ENCODE measurements at places on chromosomes 12 and 14.

DNA sequence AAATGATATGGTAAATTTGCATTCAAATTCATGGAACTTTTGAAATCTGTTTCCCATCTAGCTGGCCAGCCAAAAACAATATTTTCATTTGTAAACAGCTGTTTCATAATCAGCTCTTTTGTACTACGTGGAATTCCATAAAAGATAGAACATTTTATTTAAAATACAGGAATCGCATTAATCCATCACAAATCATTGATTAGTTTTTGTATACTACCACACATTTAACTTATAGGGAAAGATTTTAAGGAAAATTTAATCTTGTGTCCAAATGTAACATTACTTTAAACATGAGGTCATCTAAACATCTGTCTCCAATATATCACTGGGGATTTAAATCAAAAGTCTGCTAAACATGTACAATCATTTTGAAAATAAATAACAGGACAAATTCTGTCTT is 33.5 kb downstream of the SLC25A21 start:
- no peak for DNase-seq

- DNase-seq = no peak
These were observed 59.5 kb downstream of the DHRS2 start for GRCh38 chr14:23695664-23695999.

- no peak for DNase-seq
These were observed 7.0 kb downstream of the TMEM179 start for GRCh38 chr14:104597576-104597975.

DNA sequence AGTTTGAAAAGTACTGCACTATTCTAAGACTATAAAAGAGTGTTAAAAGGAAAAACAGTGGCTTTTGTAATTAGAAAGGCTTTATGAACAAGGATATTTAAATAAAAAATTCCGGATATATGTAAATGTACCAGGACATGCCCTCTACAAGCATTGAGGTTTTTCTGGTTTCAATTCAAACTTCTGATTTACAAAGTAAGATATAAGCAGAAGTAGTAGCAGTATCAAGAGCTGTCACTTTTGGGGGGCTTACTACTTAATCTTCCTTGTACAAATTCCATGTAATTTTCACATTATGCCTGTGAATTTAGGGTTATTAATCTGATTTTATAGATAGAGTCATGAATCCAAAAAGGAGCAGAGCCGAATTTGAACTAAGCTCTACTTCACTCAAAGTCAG is 170.3 kb upstream of the ATP2B1 start:
- DNase-seq = no peak

DNA sequence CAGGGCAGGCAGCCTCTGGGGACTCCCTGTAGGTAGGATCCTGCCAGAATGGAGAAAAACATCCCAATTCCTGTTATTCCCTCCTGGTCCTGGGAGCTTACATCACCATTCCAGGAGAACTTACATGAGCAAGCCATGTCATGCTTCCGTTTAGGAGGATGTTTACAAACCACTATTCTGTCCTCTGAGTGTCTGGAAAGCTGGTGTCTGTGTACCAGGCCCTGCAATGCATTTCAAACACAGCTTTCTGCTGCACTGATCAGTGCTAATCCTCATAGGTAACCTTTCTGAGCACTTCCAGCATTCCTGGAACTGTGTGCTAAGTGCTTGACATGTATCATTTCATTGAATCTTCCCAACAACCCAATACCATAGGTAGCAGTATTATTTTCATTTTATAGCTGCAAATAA is 19.8 kb upstream of the MAP1LC3B2 start:
- no peak for DNase-seq

DNA sequence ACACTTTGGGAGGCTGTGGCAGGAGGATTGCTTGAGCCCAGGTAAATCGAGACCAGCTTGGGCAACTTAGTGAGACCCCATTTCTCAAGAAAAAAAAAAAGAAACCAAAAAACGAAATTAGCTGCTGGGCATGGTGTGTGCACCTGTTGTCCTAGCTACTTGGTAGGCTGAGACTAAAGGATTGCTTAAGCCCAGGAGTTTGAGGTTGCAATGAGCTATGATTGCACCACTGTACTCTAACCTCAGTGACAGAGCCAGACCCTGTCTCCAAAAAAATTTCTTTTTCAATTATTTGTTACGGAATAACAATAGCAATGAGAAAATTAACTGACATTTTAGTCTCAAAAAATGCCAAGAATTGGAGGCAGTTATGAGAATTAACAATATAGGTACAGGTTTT is 128.0 kb downstream of the CCDC91 start:
- DNase-seq = no peak

DNA sequence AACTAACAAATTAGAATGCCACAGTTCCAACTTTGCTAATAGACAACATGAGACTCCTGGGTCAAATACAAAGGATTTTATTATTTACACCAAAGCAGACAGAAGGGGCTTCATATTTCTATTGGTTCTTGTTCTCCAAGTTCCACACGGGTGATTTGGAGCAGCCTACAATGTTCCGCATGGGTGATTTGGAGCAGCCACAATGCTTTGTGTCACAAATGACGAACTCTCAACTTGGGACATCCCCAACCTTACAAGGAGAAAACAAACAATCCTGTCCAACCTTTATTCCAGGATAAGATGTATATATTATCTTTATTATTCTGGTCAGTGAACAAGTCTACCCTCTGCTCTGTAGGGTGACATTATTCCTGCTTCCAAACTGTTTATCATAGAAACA is 694.3 kb upstream of the MGAT4C start:
- DNase-seq = no peak

DNA sequence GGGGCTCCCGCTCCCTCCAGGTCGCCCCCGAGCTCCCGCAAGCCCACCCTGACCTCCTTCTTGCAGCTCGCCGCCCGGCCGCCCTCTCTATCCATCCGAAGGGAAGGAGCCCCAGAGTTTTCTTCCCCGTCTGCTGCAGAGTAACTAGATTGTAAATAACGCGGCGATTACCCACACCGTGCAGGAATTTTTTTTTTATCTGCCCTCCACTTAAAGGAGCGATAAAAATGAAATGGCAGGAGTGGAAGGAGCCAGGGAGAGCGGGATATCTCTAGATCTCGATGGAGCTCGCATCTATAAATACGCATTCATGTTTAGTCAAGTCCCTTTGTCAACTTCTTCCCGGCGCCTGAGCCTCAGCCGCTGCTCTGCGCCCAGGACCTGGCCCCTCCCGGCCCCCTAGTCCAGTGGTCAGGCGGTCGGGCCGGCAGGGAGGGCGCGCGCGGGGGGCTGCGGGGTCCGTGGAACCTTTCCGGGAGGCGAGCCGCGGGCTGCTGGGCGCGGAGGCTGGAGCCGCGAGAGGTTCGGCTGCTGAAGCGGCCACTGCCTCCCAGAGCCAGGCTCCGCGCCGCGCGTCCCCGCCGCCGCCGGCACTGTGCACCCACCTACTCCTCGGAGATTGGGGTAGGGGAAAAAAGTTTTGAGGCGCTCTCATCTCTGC is 386.0 kb downstream of the BCAT1 start:
- no peak for DNase-seq

- DNase-seq = no peak
These were observed 33.6 kb upstream of the HIF1A start for GRCh38 chr14:61661471-61662400.

DNA sequence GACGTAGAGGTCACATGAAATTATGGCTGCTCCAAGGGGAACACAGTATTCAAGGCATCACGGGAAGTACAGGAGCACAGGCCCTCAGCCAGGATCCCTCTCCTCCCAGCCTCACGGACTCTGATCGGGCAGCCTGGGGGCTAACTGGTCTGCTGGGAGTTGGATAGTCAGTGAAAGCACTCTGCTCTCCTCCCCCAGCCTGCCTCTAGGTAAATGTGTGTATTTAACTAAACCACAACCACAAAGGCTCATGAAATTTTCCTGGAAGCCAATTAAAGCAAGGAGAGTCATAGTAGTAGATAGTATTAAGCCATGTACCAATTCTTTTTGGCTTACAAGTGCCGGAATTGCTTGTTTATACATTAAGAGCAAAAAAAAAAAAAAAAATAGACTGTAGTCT is 254.3 kb downstream of the MSRB3 start:
- no peak for DNase-seq

DNA sequence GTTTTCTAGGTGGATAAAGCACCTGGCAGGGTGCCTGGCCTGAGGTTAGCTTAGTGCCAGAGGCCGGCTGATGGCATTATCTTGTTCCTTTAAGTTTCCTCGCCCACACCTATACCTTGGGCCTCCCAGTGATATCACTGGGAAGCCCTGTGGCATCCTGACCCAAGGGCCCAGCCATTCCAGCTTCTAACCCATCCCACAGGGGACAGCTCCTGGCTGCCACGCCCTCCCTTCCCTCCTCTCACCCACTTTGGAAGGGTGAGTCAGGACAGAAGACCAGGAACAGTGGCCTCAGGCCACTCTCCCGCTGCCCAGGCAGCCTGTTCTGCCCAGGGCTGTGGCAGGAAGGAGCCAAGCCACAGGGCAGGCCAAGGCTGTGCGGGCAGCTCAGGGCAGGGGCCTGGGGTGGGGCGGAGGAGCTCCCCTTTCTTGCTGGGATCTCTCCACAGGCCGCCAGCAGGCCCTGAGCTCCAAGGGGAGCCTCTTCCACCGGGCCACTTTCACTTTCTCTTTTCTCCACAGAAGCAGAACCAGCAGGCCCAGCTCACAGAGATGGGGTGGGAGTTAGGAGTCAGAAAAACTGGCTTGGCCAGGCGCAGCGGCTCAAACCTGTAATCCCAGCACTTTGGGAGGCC is 75.1 kb downstream of the IRF2BPL start:
- peak; percentile 83 for DNase-seq

- DNase-seq = no peak
These were observed 58.0 kb downstream of the TMEM116 start for GRCh38 chr12:111954969-111955368.

DNA sequence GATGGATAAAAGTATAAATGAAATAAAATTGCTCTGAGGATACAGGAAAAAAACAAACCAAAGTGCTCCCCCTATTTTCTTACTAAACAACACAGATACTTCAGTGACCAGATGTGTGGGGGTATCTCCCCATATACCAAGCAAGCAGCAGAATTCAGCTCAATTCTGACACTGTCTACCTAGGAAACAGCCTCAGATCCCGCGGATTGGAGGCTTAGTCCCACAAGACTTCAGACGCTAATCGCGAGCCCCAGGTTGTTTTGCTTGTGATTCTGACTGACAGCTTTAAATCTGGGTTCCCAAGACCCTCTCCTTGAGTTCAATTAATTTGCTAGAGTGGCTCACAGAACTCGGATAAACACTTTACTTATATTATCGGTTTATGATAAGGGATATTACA is 17.3 kb downstream of the NFKBIA start:
- no peak for DNase-seq

DNA sequence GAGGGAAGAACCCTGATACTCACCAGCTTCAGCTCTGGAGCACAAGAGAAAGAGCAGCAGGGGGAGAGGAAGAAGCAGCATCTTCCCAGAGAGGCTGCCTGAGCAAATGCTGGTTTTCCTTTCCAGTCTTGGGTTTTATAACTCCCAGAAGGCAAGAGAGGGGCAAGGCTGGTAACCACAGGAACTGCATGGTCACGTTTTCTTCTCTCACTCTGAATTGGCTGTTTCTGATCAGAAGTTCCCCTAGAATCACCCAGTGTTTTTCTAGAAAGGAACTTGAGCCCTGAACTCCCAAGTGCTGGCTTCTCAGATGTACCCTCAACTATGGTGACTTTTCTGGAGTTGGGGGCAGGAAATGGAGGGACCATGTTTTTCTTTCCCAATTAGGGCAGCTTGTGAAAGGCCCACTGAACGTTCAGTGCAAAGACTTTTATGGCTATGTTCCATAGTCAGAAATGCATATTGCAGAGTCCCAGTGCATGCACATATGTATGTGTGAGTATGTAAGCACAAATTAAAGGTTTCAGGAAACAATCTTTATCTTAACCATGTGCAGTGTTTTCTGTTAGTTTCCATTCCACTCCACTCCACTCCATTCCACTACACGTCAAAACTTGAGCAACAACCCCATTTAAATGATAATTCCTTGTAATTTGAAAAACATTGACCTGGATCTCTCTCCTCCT is at the start of gene CMA1:
CMA1 (minus strand) TSS at position 111 of the 686 bp plus-strand sequence; CDS start at position 81, 30 bp downstream.
- DNase-seq = no peak

DNA sequence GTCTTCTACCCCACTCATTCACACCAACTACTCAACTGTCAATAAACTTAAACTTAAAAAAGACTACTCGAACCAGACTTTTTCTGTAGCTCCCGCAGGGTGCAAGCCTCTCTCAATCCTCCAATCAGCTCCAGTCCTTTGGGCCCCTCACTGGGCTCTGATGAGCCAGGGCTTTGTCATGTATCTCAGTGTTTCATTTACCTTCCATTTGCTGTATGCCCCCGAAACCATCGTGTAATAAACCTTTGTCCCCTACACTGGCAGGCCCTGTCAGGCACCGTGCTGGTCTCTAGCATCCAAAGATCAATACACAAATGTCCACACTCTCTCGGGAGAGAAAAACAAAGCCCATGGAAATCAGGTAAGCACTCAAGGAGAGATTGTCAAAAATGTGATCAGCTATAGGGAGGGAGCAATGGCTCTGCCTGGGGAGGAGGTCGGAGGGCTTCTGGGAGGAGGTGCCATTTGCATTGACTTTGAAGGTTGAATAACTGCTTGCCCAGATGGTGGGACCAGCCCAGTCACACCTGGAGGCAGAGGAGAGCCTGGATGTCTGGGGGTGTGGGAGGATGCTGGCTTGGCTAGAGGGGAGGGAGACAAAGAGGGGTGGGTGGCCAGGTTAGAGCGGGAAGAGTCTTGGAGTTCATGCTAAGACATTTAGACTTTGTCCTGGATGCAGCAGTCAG is 42.1 kb upstream of the DICER1 start:
- DNase-seq = no peak

DNA sequence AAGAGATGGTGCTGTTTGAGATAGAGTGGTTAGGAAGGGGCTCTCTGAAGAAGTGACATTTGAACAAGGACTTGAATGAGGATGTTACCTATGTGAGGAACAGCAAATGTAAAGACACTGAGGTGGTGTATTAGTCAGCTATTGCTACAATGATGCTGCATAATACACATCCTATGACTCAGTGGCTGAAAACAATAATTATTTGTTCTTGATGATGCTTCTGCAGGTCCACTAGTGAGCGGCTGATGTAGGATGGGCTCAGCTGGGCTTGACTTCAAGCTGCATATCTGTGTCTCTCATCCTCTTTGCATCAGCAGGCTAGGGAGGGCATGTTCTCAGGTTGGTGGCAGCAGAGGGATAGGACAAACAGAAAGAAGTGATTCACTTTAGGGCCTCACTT is 21.4 kb upstream of the CLMN start:
- no peak for DNase-seq

DNA sequence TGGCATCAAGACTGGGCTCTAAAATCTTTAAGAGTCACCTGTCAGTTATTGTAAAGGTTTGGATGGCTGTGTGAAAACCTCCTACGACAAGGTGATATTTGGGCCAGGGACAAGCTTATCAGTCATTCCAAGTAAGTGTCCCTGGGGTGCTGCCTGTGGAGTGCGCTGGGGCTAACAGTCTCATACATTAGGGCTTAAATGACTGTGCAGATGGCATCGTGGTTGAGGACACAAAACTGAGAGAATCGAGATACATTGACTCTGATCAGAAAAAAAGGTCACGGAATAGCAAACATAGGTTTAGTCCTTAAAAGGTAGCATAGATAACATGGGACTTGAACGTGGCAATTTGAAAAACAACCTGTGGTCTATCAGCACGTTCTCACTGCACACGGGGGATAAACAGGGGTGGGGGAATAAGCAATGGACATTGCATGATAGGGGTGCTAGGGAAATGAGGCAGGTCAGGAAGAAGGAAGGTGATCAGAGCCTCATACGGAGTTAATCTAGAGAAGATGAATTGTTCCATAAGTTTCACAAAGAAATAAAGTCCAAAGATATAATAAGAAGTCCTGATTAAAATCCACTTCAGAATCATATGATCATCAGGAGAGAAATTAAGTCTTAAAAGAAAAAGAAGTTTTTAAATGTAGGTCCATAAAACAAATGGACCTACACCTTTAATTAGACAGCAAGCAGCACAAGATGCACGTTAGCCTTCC is 100.3 kb downstream of the DAD1 start:
- no peak for DNase-seq
